ENCODE measurements at places on chromosomes 5 and 9.

- no peak for DNase-seq
Measured at GRCh38 chr5:82074950-82075349, 103.1 kb downstream of the ATG10 start.

GRCh38 chr9:128051932-128052709, 15.0 kb downstream of the NAIF1 start:
- DNase-seq: no peak

DNA sequence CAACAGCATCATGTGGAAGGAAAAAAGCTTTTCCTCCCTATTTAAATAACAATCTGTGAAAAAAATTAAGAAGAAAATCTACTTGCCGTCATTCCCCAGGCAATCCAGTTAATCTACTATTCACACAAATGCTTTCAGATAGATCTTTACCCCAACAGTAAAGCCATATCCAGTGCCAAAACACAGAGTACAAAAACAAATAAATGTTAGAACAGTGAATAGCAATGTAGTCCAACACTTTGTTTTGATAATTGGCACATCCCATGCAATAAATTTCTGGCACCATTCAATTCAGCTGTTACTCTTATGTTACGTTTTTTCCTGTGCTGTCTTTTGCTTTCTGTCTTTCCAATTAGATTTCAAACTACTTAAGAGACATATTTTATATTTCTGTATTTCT, 2245.5 kb upstream of the WWC1 start:
- no peak for DNase-seq

DNA sequence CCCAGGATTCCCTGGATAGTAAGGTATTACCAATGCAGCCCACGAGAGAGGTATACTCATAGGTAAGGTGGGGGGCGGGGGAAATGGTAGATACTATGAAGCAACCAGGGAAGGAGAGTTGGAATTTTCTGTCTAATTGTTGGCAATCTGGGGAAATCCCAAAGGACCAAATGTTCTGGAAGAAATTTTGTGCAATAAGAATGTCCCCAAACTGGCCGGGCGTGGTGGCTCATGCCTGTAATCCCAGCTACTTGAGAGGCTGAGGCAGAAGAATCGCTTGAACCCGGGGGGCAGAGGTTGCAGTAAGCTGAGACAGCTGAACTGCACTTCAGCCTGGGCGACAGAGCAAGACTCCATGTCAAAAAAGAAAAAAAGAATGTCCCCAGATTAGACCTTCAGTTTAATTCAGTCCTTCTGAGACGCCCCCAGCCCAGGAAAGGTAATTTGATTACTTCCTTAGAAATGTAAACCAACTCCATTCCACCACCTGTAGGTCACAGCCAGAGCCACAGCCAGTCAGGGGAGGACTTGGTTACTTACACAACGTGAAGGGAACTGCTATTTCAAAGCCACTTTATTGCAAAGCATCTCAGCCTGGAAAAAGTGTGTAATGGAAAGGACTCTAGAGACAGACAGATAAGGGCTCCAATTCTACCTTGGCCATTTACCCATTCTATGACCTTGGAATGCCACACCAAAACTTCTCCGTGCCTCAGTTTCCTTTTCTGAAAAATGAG, 50.0 kb upstream of the KLF4 start:
- no peak for DNase-seq

DNA sequence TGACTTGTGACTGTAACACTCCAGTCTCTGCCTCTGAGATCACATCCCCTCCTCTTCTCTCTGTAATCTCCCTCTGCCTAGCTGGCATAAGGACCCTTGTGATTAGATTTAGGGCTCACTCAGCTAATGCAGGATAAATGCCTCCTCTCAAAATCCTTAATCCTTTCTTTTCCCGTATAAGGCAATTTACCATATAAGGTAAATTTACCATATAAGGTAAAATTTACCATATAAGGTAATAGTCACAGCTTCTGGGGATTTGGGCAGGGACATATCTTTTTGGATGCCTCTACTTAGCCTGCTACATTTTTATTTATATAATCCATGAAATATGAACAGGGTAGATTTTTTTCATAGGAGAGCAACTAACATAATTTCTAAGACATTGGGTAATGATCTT, 318.0 kb upstream of the PUM3 start:
- DNase-seq: no peak

GRCh38 chr9:8822667-8823025, 1023.1 kb upstream of the DMAC1 start:
- no peak for DNase-seq

- DNase-seq: no peak
Measured at GRCh38 chr5:61995486-61995885, 310.5 kb upstream of the KIF2A start.

GRCh38 chr5:90680921-90681563, 122.4 kb downstream of the ADGRV1 start:
- no peak for DNase-seq

DNA sequence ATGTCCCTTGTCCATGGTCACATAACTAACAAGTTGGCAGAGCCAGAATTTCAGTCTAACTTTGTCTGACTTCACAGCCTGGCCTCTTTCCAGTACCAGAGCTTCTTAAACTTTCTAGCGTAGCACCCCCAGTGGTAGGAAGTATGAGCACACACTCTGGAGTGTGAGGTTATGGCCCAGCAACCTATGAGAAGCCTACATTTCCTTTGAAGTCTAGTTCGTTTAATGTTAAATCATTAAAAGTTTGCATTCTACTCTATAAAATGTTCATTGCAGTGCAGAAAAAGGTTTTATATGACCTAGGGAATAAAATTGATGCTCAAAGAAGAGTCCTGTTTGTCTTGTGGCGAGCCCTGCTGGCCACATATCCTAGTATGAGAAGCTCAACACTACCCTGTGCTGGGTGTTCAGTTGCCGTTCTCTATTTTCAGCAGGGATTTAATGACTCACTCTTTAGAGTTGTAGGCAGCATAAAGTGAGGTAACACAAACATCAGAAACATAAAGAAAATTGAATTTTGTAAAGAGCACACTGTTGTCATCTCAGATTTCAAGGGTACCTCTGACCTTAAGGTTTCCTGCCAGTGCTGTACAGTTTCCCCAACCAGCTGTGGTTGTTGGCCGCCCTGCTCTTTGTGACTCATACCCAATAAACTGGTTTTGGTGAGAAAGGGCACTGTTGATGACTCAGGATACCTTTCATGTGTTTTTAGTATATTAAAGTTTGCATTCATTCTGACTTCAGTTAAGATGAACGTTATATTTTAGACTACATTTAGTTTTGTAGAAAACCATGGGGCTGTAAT, 14.3 kb downstream of the MCCC2 start:
- no peak for DNase-seq

- DNase-seq: peak; percentile 81
Measured at GRCh38 chr9:128339761-128340690, at the start of gene SLC27A4. Gene SLC27A4 (plus strand): TSS chr9:128340527. CDS start chr9:128343133, 2,606 bp downstream.
